ENCODE measurements at places on chromosomes 7 and 10.

GRCh38 chr10:104862-105565 is 30.2 kb upstream of the ZMYND11 start:
- DNase-seq = no peak

DNA sequence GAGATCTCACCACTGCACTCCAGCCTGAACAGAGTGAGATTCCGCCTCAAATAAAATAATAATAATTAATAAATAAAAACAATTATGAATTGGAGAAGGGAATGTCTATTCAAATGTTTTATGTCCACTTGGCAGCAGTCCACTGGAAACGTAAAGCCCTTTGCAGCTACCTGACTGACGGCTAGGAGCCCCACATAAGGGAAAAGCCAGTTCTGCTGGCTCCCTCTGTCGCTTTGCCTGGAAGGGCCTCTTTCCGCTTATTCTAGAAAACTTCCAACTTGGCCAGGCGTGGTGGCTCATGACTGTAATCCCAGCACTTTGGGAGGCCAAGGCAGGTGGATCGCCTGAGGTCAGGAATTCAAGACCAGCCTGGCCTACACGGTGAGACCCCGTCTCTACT is 6.1 kb upstream of the TNS3 start:
- DNase-seq = no peak

DNA sequence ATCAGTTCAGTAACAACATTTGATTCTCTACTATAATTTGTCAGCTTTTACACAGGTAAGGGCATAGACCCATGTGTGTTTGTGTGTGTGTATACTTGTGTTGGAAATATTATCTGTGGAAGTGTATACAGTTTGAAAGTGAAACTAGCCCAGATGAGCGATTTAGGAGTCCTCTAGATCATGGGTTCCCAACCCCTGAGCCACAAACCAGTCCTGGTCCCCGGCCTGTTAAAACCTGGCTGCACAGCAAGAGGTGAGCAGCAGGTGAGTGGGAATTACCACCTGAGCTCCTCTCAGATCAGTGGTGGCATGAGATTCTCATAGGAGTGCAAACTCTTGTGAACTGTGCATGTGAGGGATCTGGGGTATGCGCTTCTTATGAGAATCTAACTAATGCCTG is 1221.5 kb upstream of the SORCS1 start:
- no peak for DNase-seq

DNA sequence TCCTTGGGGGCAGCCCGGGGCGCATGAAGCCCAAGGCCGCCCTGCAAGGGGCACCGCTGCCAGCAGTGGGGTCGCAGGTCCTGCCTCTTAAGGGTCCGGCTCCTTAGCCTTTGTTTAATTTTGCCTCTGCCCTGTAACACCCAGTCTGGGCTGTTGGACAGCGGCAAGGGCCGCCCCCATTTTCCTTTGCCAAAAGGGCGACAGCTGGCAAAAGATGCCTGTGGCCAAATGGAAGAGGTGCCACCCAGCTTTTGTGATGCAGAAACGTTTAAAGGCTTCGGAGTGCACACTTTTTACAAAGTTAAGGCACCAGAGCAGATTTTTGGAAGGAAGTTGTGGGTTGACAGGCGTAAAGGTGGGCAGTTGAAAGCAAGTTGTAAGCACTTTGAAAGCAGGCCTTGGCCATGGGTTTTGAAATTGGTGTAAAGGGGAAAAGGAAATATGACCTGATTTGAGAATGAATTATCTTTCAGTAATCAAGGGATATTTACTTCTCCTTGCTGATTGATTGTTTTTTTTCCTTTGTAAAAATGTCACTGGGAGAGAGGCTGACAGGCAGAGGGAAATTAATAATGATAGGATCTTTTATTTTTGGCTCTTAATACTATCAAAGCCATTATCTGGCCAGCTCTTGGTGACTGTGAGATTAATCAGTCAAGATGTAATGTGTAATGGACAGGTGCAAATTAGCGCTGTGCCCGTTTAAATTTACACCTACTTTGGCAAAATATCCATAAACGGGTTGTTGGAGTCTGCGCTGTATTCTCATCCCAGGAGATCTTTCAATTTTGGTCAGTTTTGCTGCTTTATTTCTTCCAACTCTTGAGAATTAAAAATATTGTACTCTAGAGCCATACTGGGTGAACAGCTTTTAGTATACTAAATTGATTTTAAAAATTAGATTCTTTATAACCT is 1.2 kb downstream of the CASD1 start:
- DNase-seq = no peak

All from activated naive CD4-positive, alpha-beta T cell (primary cell).